ENCODE measurements at places on chromosomes 4 and X.

DNA sequence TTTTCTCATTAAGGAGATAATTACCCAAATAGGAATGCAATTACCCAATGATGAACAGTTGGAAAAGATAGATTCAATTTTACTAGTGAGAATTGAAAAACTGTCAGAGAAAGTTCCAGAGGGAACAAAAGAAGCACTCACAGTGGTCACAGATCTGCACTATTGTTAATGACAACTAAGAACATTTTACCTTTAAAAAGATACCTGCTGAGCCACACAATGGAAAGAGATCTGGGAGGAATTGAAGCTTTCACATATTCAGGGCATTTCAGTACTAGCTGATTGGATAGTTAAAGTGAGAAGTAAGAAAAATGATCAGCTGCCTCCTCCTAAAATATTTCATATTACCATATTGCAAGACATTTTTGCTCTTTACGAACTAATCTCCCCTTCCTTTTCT, 1822.2 kb downstream of the STIM2 start:
- DNase-seq, result no peak

DNA sequence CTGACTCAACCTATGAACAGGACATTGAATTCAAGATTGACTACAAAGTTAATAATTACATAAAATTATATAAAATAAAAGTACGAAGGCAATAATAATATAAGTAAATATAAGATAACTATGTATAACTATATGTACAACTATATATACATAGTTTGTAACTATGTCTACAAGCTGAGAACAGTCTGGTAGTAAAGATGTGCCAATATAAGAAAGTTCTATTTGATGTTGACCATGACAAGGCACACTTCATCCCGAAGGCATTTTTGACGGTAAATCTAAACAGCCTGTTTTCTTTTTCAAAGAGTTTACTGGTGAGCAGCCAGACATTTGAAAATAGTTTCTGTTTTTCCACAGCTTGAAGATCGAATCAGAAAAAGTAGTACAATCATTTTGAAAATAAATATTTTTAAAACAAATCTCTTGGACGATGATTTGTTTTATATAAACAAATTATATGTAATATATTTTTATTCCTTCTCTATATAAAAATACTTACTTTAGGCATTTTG, 112.9 kb downstream of the CEP44 start:
- DNase-seq, result no peak

DNA sequence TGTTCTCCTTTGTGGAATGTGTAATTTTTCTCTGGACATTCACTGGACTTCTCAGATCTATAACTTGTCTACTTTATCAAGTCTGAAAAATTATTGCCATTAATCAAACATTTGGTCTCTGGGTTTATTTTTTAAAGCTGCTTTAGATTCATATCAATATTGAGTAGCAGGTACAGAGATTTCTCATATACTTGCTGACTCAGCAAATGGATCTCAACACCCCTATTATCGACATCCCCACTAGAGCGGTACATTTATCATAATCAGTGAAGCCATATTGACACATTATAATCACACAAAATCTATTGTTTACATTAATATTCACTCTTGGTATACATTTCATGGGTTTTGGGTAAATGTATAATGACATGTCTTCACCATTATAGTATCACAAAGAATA, 268.7 kb downstream of the SPOCK3 start:
- DNase-seq, result no peak

DNA sequence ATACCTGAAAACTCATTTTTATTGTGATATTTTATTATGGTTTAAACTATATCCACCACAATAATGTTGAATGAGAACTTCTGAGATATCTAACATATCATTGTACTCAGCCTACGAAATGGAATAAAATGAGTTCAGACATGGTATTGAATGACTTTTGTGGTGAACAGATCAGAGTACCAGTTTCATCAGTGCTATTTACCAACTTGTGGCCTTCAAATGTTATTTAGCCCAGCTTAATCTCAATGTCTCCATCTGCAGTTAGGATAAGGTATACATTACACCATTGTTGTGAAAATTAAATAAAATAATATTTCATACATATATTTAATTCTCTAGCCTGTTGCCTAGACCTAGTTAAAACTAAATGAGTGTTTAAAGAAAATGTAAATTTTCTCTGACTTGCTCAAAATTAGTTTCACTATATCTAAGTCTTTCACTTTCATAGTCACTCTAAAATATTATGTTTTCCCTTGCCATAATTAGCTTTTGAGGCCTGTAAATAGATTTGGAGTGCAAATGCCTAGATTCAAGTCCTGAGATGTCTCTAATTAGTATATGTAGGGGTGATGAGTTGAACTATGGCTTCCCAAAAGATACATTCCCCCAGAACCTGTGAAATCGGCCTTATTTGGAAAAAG, 594.2 kb downstream of the STPG2 start:
- no peak for DNase-seq

- DNase-seq, result no peak
These were observed 9.2 kb upstream of the HPGD start for GRCh38 chr4:174531486-174531885.

DNA sequence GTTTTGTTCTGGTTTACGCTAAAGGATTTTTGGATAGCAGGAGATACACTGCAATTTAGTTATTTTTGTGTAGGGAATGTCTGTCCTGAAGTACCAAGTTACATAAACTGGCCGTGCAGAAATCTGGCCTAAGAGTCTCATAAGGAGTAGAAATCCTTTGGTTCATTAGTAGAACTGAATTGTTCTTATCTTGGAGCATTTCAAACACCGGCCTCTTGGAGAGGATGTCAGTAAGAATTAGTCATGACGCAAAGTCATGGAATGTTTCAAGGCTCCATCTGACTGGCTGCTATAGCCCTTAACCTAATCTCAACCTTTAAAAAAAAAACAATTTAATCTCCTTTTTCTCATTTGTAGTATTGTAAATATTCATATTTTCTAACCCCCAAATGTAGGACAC, 15.2 kb downstream of the PDLIM3 start:
- DNase-seq, result no peak
